ENCODE measurements at places on chromosomes 11 and 22.

- DNase-seq: no peak
These were observed 9.6 kb upstream of the MOB2 start for GRCh38 chr11:1496091-1496760.

DNA sequence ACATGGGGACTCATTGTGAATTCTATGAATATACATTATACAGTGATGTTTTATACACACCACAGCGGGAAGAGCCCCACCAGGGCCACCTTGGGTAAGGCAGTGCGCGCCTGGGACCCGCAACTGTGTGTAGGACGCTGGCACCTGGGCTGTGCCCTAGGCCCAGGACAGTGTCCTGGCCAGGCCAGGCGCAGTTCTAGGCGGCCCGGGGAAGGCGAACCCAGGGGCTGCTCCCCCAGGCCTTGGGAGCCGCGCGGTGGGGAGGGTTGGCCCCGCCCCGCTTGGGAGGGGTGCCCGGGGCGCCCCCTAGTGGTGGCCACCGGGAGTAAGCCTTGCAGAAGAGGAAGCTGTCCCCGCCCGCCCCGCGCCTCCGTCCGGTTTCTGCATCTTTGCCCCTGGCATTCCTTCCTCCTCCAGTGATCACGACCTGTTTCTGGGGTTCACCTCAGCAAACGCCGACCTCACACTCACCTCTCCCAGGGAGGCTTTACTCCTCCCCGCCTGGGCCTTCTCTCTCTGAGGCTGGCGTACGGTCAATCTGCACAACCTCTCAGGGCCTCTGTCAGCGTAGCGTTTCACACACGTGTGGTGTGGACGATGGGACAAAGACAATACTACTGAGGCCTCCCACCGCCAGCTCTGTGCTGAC is 9.5 kb upstream of the EHD1 start:
- peak; percentile 11 for DNase-seq

DNA sequence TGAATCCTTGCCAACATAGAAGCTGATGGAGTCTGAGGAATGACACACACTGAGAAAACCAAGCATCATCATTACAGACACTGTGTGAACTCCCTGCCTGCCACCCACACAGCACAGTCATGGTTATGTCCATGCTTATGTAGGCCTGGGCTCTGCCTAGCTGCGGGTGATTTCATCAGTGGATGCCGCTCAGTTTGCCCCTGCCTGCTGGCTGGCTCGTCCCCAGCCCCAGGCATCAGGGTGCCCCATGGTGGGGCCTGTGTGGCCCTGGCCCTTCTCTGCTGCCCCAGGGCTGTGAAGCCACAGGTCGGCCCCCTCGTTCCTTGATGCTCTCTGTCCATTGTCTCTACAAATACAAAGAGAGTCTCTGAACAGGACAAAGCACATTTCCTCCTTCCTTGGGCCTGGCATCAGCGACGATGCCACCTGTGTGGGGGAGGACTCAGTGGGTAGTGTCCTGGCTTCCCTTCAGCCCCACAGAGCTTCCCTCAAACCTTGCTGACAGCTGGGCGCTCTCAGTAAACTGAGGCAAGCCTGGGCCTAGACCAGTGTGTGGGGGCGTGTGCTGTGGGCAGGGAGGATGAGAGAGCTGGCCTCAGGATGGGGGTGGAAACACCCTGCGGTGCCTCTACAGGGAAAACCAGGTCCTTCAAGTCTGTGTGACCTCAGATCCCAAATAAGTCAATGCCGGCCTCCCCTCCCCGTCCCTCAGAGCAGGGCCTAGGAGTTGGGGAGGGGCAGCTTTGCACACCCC is 20.0 kb upstream of the TUB start:
- no peak for DNase-seq

GRCh38 chr22:38867471-38868285 is 4.3 kb downstream of the CBX6 start:
- DNase-seq: no peak

GRCh38 chr11:97890466-97890865 is 1130.3 kb upstream of the CNTN5 start:
- no peak for DNase-seq

DNA sequence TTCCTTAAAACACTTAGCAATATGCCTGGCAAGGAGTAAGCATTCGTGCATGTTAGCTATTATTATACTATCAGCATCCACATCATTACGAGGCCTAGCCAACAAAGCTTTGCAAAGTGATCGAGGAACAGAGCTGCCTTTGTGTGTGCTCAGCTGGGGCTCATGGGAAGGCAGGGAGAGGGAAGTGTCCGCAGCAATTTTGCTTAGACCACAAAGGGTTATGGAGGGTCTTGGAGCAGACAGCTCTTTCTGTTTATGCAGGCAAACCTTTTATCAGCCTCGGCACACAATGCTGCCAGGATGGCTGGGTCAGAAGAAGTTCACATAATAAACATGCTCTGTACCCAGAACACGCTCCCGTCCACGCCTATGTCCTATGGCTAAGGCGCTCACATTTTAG is 10.9 kb upstream of the DKK3 start:
- no peak for DNase-seq

DNA sequence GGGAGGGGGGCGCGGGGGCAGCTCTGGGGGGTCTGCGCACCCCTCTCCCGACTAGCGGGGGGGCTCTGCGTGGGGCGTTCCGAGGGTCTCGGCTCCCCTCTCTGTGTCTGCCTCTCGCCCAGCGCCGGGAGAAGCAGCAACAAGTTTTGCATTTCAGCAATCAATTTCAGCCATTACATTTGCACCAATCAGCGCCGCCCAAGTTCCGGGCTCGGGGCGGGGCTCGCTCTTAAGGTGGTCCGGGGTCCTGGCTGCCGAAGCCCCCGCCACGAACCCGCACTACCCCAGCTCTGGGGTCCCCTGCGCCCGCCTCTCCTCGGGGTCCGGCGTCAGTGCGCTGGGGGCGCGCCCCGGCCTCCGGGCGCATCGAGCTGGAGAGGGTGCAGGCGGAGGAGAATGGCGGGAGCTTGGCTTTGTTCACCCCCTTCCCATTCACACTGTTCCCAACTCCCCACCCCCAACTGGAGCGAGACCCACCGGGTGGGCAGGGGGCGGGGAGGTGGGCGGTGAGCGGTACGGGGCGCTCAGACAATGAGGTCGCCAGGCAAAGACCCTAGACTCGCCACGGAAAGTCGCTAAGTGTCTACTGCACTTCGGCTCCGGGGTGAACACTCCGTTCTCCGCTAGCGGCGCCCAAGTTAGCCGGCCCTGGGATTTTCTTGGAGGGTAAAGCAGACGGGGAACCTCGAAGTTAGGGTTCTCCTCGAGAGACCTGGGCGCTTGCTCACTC is at the start of gene MN1:
Gene MN1 (minus strand): TSS at position 141 of the 730 bp plus-strand sequence. CDS start 1,213 bp downstream, outside the sequence.
- peak; percentile 11 for DNase-seq

GRCh38 chr11:66880496-66881450 is 23.9 kb downstream of the LRFN4 start:
- peak; percentile 39 for DNase-seq

- DNase-seq: peak; percentile 87
These were observed 10.1 kb downstream of the SLC5A1 start for GRCh38 chr22:32052936-32053791.

DNA sequence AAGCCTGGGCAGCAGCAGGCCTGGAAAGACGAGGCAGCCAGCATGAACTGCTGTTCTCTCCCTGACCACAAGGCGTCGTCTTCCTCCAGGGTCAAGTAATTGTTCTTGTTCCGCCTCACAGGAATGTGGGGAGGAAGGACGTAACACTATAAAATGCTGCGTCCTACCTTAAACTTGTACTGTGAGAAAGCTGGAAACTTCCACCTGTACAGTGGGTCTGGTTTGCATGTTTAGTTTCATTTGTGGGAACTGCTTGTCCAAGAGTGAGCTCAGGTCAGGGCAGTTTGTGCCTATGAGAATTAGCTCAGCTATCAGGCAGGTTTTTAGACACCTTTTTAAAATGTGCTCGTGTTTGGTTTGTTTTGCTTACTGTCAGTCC is 55.2 kb downstream of the PANX1 start:
- DNase-seq: no peak

DNA sequence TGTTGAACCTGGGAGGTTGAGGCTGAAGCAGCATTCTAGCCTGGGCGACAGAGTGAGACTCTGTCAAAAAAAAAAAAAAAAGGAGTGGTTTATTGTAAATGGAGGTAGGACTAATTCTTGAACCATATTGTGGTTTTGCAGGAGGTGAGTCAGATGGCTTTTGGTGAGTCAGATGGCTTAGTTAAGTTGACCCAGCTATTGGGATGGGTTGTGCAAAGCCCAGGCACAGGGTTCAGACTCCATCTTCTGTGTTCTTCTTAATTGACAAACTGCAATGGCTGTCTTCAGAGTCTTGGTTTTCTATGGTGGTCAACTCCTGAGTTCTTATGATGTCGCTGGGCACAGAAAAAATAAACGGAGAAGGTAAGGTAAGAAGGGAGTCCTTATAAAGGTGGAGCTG is 182.7 kb downstream of the ADAMTS15 start:
- no peak for DNase-seq

GRCh38 chr11:128171506-128171905 is 415.9 kb downstream of the ETS1 start:
- no peak for DNase-seq

DNA sequence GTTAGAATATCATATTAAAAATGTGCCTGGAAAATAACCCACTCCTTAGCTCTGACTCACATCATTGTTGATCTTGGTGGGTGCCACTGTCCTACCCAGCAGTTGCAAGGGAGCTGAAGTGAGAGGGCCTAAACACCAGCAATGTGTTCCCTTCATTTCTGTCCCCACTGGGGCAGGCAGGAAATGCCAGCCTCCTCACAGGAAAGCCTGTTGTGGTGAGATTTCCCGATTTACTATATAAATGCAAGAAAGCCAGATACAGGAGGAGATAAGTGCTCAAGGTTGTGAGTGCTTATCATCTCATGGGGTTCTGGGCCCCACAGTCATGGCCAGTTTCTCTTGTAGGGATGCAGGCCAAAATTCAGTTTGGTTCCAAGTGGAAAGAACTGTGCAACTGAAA is 15.8 kb upstream of the FLI1 start:
- no peak for DNase-seq

GRCh38 chr11:47160753-47161133 is 15.9 kb downstream of the ARFGAP2 start:
- DNase-seq: no peak

GRCh38 chr11:76597533-76598425 is 72.8 kb downstream of the LRRC32 start:
- DNase-seq: no peak

GRCh38 chr22:28002181-28002700 is 83.2 kb upstream of the PITPNB start:
- DNase-seq: no peak

DNA sequence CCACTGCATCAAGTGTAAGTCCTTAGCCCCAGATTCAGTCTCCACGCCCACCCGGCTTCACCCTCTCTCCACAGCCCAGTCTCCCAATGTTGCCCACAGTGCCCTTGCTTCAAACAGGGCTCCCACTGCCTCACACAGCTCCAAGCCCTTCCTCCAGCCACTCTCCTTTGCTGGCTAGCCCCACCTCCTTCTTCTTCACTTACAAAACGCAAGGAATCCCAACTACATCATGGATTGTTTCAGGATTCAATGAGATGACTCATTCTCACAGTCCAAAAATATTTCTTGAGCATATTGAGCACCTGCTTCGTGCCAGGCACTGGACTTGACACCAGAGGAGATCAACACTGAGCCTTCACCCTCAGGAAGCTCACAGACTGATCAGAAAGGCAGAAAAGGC is 533.5 kb downstream of the BUD13 start:
- no peak for DNase-seq

GRCh38 chr11:78753297-78753696 is 178.6 kb upstream of the NARS2 start:
- no peak for DNase-seq

- no peak for DNase-seq
These were observed 23.1 kb upstream of the GNAZ start for GRCh38 chr22:23047265-23047664.

DNA sequence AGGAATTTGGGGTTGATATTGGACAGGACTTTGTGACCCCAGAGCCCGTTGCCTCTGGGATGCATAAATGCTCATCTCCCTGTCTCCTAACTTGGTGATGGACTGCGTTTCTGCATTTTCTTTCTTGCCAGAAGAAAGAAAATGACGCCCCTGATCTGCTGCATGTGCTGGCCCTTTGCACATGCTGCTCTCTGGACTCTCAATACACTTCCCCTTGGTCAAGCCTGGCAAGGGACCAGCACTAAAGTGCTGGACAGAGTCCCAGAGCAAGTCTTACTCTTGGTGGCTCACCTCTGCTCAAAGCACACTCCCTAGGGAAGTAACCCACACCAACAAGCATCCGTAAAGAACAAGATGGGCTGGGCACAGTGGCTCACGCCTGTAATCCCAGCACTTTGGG is 40.7 kb downstream of the MYH9 start:
- no peak for DNase-seq

- DNase-seq: no peak
These were observed 6.4 kb downstream of the ARL14EP start for GRCh38 chr11:30329150-30329940.

DNA sequence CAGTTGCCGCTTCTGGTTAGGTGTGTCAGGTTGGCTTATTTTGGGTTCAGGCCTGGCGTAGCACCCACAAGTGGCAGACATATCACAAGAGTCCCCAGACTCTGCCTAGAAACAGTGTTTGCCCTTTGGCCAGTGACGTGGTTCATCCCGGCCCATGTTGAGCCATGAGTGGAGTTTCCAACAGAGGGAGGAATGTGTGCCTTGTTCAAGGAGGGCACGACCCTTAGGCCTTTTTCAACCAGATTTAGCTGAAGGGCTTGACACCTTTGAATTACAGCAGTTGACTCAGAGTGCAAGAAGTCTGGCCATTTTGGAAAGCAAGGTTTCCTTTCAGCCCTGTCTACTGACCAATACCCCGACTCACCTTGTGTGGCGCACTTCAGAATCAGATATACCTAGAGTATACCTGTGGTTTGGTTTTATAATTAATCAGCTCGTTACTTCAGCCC is 15.1 kb upstream of the AIFM3 start:
- DNase-seq: no peak

GRCh38 chr22:31442768-31443489 is 43.5 kb downstream of the DRG1 start:
- DNase-seq: no peak

DNA sequence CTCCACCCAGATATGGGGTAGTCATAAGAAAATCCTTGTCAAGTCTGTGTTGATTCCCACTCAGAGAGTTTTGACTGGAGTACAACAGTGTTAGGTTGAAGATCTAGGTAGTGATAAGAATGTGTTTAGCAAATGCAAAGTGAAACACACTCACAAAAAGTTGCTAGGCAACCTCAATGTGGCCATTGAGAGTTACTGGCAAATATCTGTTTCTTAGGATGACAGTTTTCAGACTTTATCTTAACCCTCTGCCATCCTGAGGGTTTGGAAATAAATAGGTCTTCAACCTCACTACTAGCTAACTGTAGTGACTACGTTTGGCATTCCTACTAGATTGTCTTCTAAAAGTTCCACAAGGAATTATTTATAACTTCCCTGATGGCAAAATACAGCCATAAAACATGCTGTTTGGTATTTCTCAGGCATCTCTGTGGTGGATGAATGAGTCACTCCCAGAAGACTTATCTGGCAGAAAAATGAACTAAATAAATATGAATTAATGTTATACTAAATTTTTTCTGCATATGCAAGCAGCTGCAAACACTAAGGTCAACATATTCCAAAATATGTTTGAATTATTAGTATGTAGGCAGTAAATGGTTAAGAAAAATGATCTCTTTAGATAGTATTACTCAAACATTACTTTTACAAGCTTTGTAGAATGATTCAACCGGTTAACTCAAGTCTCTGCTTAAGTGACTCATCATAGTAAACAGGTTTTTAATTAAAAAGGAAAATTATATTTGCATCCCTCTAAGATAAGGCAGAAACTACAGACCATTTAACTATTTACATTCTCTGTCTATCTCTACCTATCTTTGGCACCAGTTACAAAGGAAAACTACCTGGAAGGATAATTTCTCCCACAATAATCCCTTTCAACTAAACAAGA is 17.1 kb upstream of the SYTL2 start:
- no peak for DNase-seq
